ENCODE measurements at places on chromosomes 3 and 15.
A peak's percentile ranks its signal among the peaks of the same experiment; 100 is the strongest.

- no peak for DNase-seq
Measured at GRCh38 chr3:182606905-182607504, 186.3 kb upstream of the ATP11B start.

GRCh38 chr3:32841867-32842470, 24.2 kb downstream of the TRIM71 start:
- no peak for DNase-seq

DNA sequence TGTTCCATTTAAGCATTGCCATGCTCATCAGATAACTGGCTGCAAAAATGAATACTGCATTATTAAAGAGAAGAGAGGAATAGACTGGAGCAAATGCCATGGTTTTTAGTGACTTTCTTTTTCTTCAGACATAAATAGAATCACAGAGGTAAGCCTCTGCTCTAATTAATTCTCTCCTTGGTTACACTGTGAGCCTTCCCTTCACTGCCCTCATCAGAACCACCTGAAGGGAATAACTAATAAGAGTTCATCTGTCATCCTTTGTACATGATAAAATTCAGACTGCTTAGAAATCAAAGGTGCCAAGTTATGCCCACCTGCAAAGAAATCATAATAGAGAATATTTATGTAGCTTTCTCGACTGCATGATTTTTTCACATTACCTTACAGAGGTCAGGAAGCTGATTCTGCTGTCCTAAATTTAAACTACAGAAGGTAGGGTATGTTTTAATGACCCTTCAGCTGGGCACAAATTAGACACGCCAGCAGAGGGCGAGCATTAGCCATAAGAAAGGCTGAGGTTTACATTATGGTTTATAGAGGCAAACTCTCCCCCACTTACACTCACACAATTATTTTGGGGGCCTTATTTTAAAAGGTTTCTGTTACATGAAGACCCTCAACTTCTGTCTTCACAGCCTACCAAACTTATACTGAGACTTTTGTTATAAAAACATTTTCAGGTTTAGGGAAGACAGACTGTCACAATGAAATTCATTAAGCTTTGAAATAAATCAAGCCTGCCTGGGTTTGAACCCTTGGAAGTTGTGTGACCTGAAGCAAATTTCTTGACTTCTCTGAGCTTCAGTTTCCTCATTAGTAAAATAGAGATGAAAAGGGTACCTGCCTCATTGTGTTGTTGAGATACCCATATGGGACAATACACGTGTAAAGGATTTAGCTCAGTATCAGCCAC, 15.3 kb upstream of the UNC13C start:
- peak; percentile 67 for DNase-seq

DNA sequence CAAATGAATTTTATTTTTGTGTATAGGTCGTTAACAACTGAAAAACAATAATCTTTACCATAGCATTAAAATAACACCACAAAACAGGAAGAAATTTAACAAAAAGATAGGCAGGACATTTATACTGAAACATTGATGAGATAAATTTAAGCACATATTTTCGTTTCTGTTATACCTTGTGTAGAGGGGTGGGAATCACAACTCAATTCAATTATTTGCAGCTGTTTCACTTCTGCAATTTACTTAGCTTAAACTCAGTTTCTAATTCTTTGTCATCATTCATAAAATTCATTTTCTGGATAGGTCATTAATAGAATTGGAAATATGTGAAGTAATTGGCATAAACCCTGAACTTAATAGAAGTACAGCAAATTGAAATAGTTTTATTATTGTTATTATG, 42.3 kb downstream of the TP63 start:
- DNase-seq = no peak

DNA sequence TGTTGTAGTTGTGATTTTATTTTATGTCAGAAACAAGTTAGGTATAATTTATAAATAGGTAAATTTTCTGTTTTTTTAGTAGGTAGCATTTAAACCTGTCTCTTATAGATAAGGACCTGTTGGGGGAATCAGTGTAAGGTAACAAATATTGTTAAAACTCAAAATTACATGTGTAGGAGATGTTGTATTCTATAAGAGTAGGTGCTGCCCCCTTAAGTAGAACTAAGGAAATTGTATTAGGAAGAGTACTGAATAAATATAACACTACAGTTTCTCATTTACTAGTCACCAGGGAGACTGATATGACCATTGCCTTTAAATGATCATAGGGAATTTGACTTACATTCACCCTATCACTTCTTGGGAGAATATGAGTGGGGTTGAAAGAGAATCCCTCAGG, 31.2 kb downstream of the SLC25A36 start:
- no peak for DNase-seq

- no peak for DNase-seq
Measured at GRCh38 chr3:38313263-38313662, 31.2 kb downstream of the SLC22A14 start.

DNA sequence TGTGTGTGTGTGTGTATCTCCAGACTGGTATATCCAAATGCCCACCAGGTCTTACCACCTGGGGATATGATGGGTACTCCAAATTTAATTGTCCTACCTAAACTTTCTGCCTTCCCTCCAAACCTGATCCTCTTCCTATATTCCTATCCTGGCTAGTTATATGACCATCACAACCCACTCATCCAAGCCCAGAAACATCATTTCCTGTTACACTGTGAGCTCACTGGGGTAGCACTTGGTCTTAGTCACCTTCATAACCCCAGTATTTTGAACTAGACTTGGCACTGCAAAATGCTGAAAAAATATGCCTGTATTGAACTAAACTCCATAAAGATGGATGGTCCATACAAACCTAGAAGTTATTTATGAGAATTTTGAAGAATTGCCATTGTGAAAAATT, 178.8 kb upstream of the EIF1B start:
- no peak for DNase-seq

GRCh38 chr3:152097120-152097519, 171.6 kb upstream of the MBNL1 start:
- DNase-seq = no peak

DNA sequence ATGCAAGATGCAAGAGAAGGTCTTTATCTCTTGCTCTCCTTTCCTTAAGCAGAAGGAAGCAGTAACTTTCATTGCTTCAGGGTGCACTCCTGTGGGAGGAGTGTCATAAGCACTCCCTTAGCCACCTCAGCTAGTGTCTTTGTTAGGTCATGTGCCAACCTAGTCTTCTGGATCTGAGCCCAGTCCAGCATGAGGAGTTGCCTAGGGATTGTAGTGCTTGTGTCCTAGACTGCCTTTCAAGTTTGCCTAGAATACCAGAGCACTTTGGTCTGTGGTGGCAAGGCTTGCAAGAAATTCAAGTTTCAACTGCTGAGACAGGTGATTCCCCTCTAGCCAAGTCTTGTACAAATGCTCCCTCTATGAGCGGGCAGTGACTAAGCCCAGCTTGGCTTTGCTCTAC, 633.6 kb downstream of the ZNF385D start:
- DNase-seq = no peak

DNA sequence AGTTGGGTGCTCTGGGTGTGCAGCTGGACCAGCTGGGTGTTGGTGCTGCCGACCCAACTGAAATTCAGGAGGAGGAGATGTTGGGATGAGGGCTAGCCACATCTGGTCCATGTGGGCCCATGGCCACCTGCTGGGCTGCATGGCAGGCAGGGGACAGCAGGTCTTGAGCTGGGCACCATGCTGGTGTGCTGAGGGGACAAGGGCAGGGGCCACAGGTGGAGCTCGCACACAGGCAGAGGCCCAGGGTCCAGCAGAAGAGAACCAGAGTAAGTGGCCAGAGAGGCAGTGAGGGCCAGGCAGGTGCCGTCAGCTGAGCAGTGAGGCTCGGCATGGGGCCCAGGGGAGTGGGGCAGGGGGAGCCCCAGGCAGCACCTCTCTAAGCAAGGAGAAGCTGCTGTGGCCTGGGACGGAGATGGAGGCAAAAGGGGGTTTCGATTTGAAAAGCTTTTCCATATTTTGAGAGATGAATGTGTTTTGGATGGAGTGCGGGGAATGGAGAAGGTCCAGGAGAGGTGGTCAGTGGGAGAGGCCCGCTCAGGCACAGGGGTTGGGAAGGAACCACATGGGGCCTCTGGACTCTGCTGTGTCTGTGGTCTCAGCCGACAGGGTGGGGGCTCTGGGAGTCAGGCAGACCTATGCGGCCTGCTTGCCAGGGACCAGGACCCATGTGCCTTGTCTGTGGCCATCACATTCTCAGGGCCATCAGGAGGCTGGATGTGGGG, 30.5 kb upstream of the PLXNA1 start:
- DNase-seq = no peak

GRCh38 chr15:59203008-59203407, 3.6 kb upstream of the LDHAL6B start:
- DNase-seq = peak; percentile 39

GRCh38 chr15:50798684-50799083, 33.2 kb upstream of the SPPL2A start:
- DNase-seq = no peak

GRCh38 chr15:80958818-80959495, 30.7 kb downstream of the MESD start:
- no peak for DNase-seq

GRCh38 chr3:112350018-112350810, 17.3 kb downstream of the CD200 start:
- no peak for DNase-seq

GRCh38 chr3:139251529-139251928, 92.3 kb upstream of the MRPS22 start:
- DNase-seq = no peak
